ENCODE measurements at places on chromosomes 16 and 17. TPM values are rescaled to one million over a fixed set of nuclear protein-coding genes. Genes with fewer than 3 reads are reported as not detected.

GRCh38 chr16:47499080-47499699 is 38.1 kb downstream of the PHKB start:
- no peak for DNase-seq
- peaks cover 8% of the 10 kb centered on the region for H3K4me1 ChIP-seq
- peaks cover 69% of the 10 kb centered on the region for H3K36me3 ChIP-seq
- no peak overlapping the region for H3K4me3 ChIP-seq
- H3K27ac ChIP-seq, result no peak overlapping the region
- no peaks in the 10 kb centered on the region for H3K27me3 ChIP-seq

GRCh38 chr16:1276580-1276878 is 20.7 kb downstream of the TPSD1 start:
- H3K4me3 ChIP-seq, result no peak overlapping the region
- H3K4me1 ChIP-seq, result peaks cover 5% of the 10 kb centered on the region
- DNase-seq, result no peak
- peaks cover 35% of the 10 kb centered on the region for H3K27me3 ChIP-seq
- H3K27ac ChIP-seq, result no peak overlapping the region

GRCh38 chr17:40582328-40582901 is 17.1 kb upstream of the CCR7 start:
- no peak overlapping the region for H3K4me3 ChIP-seq
- DNase-seq, result peak; percentile 76
- no peaks in the 10 kb centered on the region for H3K27me3 ChIP-seq

The CCL1 gene
- not detected for total RNA-seq

The TPSAB1 gene
- total RNA-seq, result 103 TPM

DNA sequence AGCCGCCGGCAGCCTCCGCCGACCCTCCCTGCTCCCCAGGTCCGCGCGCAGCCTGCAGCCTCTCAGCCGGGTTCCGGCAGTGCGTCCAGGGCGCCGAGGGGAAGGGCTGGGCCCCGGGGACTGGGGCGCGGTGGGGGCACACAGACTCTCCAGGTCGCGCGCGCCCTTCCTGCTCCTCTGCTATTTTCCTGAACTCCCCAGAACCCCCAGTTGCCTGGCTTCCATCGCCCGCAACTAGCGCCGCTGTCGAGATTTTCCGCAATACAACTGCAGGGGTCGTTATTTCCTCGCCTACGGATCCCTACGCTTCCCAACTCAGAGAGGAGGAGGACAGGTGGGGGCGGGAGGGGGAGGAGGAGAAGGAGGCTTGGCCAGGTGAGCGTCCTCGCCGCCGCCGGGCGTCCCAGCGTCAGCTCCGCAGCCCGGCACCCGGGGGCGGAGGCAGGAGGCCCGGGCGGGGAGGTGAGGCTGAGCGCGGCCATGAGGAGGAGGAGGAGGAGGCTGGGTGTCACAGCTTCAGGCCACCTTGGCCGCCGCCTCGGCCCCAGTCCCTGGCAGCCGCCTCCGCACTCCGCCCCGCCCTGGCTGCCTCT is at the start of gene CA10:
TSS of gene CA10 (minus strand) at position 265 of the 593 bp plus-strand sequence.
- no peaks in the 10 kb centered on the region for H3K36me3 ChIP-seq
- H3K4me3 ChIP-seq, result peak within 1 kb of the TSS; percentile 3
- peaks cover 56% of the 10 kb centered on the region for H3K27me3 ChIP-seq
- peaks cover 4% of the 10 kb centered on the region for H3K4me1 ChIP-seq
- H3K27ac ChIP-seq, result no peak within 1 kb of the TSS

- DNase-seq, result peak; percentile 46
- H3K27me3 ChIP-seq, result no peaks in the 10 kb centered on the region
- H3K4me1 ChIP-seq, result no peaks in the 10 kb centered on the region
- no peaks in the 10 kb centered on the region for H3K36me3 ChIP-seq
- H3K27ac ChIP-seq, result peak overlapping the region; percentile 46
Observed at GRCh38 chr16:24700549-24701392, 28.7 kb upstream of the TNRC6A start.

DNA sequence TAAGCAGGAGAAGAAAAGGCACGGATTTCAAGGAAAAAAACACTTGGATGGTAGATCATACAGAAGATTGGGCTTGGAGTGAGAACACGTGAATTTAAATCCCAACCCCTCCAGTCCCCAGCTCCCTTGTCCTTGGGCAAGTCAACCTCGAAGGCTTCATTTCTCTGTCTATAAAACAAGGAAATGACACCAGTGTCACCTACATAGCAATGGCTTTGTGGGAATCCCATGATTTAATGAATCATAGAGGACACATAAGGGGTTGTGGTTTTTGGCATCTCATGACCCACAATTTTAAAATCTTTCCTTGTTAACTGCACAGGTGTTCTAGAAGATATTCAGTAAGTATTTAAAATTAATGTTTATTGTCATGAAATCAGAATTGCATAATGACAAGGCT is 8.2 kb upstream of the CCL2 start:
- no peak overlapping the region for H3K27ac ChIP-seq
- H3K27me3 ChIP-seq, result no peaks in the 10 kb centered on the region
- DNase-seq, result no peak
- H3K4me3 ChIP-seq, result no peak overlapping the region

The CCR7 gene
- 2.2 TPM for total RNA-seq

DNA sequence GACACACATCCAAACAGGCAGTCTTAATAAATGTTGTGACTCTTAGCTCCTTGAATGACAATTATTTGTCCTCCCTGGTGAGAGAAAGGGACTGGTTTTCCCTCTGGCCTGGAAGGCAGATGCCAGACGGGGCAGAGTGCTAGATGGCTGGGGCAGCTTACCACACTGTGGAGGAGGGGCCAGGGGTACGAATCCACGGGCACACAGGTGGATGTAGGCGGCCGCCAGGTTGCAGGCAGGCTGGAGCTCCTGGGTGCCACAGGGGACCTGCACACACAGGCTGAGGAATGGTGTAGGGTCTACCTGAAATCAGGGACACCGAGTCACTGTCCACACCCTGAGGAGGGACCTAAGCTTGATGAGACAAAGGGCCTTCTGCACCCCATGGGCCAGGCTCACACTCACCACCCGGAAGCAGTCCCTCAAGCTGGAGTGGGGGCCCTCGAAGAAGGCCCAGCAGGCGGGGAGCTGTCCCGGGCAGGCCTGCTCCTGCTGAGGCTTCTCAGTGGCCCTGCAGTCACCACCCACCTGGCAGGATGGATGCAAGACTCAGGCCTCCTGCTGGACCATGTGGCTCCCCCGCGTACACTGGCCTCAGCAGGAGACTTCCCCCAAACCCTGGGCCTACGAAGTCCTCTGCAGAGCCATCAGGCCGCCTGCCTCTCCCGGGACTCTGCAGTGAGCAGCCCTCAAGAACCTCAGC is 38.4 kb downstream of the RMI2 start:
- H3K27ac ChIP-seq, result no peak overlapping the region
- H3K27me3 ChIP-seq, result no peaks in the 10 kb centered on the region
- no peak for DNase-seq
- H3K4me1 ChIP-seq, result no peaks in the 10 kb centered on the region

DNA sequence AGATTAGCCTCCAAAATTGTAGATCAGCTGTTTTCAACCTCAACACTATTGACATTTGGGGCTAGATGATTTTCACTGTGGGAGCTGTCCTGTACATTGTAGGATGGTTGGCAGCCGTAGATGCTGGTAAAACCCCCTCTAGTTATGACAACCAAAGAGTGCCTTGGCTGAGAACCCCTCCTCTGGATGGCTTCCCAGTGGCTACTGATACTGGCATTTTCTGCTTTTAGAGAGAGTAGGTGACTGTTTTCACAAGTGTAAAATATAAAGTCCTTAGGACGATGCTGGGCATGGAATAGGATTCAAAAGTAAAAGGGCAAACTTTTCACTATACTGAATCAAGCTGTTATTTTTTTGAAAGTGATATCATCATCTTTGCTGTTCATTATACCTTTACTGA is 1048.8 kb upstream of the EEF2KMT start:
- no peaks in the 10 kb centered on the region for H3K27me3 ChIP-seq
- no peak for DNase-seq
- H3K4me3 ChIP-seq, result no peak overlapping the region

- H3K27me3 ChIP-seq, result no peaks in the 10 kb centered on the region
- H3K27ac ChIP-seq, result no peak overlapping the region
Observed at GRCh38 chr16:81928271-81928918, 82.9 kb downstream of the SDR42E1 start.

DNA sequence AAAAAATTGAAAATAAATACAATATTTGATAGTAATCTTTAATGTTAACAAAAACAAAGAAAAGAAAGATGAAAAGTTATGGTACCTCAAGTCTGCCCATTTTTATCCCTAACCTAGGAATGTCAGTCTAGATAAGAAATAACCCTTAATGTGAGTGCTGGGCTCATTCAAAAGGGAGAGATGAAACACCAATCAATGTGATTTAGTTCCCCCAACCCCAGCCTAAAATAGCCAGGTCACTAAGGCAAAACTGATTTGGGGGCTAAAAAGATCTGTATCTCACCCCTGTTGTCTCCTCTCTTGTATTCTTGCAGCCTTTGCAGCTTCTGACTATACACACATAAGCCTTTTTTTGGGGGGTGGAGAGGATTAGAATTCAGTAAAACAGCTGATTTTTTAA is 3.2 kb upstream of the IGF2BP1 start:
- H3K27me3 ChIP-seq, result peaks cover 100% of the 10 kb centered on the region
- DNase-seq, result no peak
- no peaks in the 10 kb centered on the region for H3K36me3 ChIP-seq
- H3K4me1 ChIP-seq, result peaks cover 23% of the 10 kb centered on the region
- H3K27ac ChIP-seq, result no peak overlapping the region

DNA sequence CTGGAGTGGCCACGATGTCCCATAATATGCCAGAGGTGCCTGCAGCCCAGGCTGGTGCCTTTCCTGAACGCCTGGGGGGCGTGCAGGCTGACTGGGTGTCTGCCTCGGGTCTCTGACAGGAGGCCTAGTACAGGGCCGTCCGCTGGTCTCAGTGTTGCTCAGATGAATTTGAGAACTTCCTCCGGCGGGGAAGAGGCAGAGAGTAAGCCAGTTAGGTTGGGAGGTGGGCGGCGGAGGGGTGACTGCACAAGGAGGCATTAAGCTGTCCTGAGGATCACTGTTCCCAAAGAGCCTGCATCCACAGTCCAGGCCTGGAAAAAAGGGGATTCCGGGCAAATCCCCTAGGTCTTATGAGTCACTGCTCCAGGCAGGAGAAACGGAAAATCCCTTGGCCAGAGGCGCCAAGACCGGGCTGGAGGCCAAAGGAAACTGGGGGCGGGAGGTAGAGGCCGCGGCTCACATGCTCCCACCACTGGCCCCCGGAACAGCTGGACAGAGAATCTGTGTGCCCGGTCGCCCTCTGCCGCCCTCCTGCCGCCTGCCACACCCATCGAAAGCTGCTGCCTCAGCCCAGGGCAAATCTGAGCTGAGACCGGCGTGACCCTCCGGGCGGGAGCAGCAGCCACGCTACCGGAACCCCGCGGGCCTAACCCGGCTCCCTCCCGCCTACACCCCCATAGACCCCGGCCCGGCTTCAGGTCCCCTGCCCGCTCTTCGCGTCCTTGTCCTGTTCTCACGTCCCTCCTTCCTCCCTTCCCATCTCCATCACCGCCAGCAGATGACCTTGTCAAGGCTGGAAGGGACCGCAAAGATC is 1.2 kb downstream of the TRIM47 start:
- peak; percentile 85 for DNase-seq
- no peaks in the 10 kb centered on the region for H3K27me3 ChIP-seq
- H3K4me3 ChIP-seq, result peak overlapping the region; percentile 67

DNA sequence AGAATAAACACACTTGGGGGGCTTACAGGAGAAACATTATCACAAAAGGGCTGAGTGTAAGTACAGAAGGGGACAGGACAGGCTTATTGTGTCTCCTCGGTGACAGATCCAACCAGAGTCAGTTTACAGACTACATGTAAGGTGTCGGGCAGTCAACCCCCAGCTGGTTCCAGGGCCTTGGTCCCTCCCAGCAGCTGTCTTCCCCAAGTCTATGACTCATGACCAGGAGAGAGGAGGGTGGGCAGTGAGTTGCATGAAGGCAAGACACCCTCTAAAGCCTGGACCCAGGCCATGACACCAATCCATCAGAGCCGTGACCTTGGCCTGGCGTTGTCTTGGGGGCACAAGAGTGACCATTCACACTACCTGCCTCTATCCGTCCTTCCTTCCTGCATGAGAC is 276.2 kb upstream of the CCL2 start:
- no peaks in the 10 kb centered on the region for H3K27me3 ChIP-seq
- no peak for DNase-seq
- H3K4me3 ChIP-seq, result no peak overlapping the region
- no peaks in the 10 kb centered on the region for H3K4me1 ChIP-seq
- no peak overlapping the region for H3K27ac ChIP-seq

The RAD51C gene
- total RNA-seq, result 21.0 TPM

- H3K4me1 ChIP-seq, result peaks cover 34% of the 10 kb centered on the region
- peak overlapping the region; percentile 69 for H3K4me3 ChIP-seq
- no peaks in the 10 kb centered on the region for H3K36me3 ChIP-seq
- peak overlapping the region; percentile 86 for H3K27ac ChIP-seq
- DNase-seq, result no peak
- no peaks in the 10 kb centered on the region for H3K27me3 ChIP-seq
Observed at GRCh38 chr17:43125967-43126910, 1.1 kb upstream of the BRCA1 start.

GRCh38 chr16:27551036-27551435 is 1.1 kb downstream of the KATNIP start:
- H3K27me3 ChIP-seq, result no peaks in the 10 kb centered on the region
- DNase-seq, result no peak
- peaks cover 40% of the 10 kb centered on the region for H3K4me1 ChIP-seq
- H3K4me3 ChIP-seq, result peak overlapping the region; percentile 80
- H3K27ac ChIP-seq, result peak overlapping the region; percentile 90
- peaks cover under 1% of the 10 kb centered on the region for H3K36me3 ChIP-seq

The PHF12 gene
- total RNA-seq, result 36.2 TPM

- H3K27me3 ChIP-seq, result peaks cover 25% of the 10 kb centered on the region
- no peak overlapping the region for H3K4me3 ChIP-seq
- no peak overlapping the region for H3K27ac ChIP-seq
Observed at GRCh38 chr17:50279181-50279526, 4.9 kb downstream of the TMEM92 start.

The MYH3 gene
- 1.2 TPM for total RNA-seq

Measured in lower lobe of right lung (tissue), 2 donors.